Thyroid gland (tissue), 4 donors: ENCODE measurements at places on chromosomes 16 and 17.

- DNase-seq: no peak
- H3K4me3 ChIP-seq: no peak overlapping the region
- H3K4me1 ChIP-seq: no peaks in the 10 kb centered on the region
- H3K27me3 ChIP-seq: no peaks in the 10 kb centered on the region
These were observed 19.1 kb upstream of the APRT start for GRCh38 chr16:88830783-88831182.

GRCh38 chr16:8962393-8963009 is 1.2 kb downstream of the USP7 start:
- no peaks in the 10 kb centered on the region for H3K36me3 ChIP-seq
- peak; percentile 29 for DNase-seq
- H3K27ac ChIP-seq: no peak overlapping the region
- peak overlapping the region; percentile 17 for H3K4me3 ChIP-seq
- H3K4me1 ChIP-seq: peaks cover 50% of the 10 kb centered on the region

GRCh38 chr17:14553847-14554246 is 253.0 kb downstream of the HS3ST3B1 start:
- no peak overlapping the region for H3K4me3 ChIP-seq
- no peaks in the 10 kb centered on the region for H3K27me3 ChIP-seq
- H3K36me3 ChIP-seq: no peaks in the 10 kb centered on the region
- DNase-seq: no peak
- no peak overlapping the region for H3K27ac ChIP-seq

GRCh38 chr17:7716901-7717755 is at the start of gene DNAH2:
DNAH2 (plus strand) TSS chr17:7717744; CDS start chr17:7719735, 1,991 bp downstream.
- H3K36me3 ChIP-seq: no peaks in the 10 kb centered on the region
- no peaks in the 10 kb centered on the region for H3K27me3 ChIP-seq
- peak within 1 kb of the TSS; percentile 49 for H3K4me3 ChIP-seq
- peaks cover 16% of the 10 kb centered on the region for H3K4me1 ChIP-seq

DNA sequence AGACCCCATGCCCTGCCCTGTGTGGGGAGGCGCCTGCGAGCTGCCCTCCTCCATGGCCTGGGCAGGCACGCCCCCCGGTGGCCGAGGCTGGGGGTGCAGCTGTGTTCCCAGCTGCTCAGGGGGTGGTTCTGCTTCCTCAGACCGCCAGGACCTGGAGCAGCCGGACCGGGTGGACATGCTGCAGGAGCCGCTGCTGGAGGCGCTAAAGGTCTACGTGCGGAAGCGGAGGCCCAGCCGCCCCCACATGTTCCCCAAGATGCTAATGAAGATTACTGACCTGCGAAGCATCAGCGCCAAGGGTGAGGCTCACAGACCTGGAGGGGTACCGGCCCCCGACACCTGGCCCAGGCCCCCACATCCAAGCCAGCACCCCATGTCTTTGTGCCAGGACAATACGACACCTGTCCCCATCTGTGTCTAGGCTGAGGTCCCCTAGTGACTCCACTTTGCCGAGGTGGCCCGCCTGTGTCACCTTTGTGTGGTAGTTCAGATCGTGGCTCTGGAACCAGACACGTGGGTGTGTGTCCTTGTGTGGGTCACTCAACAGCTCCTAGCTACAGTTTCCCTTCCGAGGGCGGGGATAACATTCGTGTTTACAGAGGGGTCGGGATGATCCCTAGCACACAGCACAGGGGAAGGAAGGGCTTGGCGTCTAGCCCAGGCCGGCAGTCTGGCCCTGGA is 9.3 kb downstream of the GJD3 start:
- peaks cover 18% of the 10 kb centered on the region for H3K36me3 ChIP-seq
- DNase-seq: peak; percentile 69
- no peak overlapping the region for H3K4me3 ChIP-seq
- H3K27me3 ChIP-seq: no peaks in the 10 kb centered on the region
- H3K4me1 ChIP-seq: no peaks in the 10 kb centered on the region

DNA sequence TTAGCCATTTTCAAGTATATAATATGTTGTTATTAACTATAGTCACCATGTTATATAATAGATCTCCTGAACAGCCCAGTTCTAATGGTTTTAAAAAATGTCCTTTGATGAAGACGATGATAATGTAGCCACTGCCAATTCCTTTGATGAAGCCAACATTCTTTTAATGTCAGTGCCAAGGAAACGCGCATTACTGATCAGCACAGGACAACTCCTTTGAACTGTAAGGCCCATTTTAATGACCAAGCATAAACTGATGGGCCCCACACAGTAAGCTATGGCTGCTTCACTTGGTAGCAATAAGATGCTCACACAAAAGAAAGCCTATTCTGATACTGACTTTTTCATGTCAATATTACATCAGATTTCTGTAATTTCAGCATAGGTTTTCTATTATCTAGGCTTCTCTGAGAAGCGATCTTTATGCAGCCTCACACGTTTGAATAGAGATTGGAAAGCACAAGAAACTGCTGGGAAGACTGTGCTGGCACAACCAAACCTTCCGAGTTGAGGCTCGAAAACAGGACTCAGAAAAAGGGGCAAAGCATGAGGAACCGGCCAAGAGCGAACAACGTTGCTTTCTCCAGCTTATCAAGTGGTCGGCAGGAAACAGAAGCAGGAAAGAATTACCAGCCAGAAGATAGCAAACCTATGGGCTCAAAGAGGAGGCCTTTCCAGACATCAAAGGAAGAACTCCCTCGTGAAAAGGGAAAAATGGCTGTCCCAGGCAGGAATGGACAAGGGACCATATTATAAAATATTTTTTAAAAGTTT is 19.4 kb downstream of the ERN1 start:
- no peaks in the 10 kb centered on the region for H3K36me3 ChIP-seq
- H3K27ac ChIP-seq: no peak overlapping the region
- no peak overlapping the region for H3K4me3 ChIP-seq
- no peaks in the 10 kb centered on the region for H3K4me1 ChIP-seq

- no peak for DNase-seq
- no peaks in the 10 kb centered on the region for H3K4me1 ChIP-seq
- no peaks in the 10 kb centered on the region for H3K36me3 ChIP-seq
- no peak overlapping the region for H3K27ac ChIP-seq
- no peak overlapping the region for H3K4me3 ChIP-seq
These were observed 476.4 kb downstream of the TOX3 start for GRCh38 chr16:52070341-52071057.

DNA sequence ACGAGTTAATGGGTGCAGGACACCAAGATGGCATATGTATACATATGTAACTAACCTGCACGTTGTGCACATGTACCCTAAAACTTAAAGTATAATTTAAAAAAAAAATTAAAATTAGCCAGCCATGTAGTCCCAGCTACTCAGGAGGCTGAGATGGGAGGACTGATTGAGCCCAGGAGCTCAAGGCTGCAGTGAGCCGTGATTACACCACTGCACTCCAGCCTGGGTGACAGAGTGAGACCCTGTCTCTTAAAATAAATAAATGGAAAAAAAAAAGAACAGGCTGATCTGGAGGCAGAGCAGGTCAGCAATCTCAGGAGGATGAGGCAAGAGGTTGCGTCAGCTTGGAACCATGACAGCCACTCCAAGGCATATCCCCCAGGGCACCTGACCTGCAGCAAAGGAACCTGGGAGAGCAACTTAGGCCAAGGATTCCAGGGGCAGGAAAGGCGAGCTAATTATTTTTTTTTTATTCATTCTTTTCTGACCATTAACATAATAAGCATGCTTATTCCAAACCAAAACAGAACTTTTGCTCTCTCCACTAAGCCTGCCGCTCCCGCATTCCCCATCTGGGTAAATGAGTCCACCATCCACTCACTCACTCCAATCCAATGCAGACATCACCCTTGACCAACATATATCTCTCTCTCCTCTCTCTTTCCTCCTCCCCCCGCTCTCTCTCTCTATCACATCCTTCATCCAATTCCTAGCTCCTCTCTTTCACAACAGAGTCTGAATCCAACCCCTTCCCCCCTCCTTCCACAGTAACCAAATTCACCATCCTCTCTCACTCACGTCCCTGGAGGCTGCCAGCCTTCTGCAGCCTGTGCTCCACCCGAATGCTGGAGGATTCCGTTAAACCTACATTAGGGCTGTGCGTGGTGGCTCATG is 47.7 kb downstream of the TK2 start:
- H3K27me3 ChIP-seq: no peaks in the 10 kb centered on the region
- H3K4me3 ChIP-seq: no peak overlapping the region
- H3K27ac ChIP-seq: peak overlapping the region; percentile 55
- peaks cover 23% of the 10 kb centered on the region for H3K4me1 ChIP-seq
- H3K36me3 ChIP-seq: no peaks in the 10 kb centered on the region

DNA sequence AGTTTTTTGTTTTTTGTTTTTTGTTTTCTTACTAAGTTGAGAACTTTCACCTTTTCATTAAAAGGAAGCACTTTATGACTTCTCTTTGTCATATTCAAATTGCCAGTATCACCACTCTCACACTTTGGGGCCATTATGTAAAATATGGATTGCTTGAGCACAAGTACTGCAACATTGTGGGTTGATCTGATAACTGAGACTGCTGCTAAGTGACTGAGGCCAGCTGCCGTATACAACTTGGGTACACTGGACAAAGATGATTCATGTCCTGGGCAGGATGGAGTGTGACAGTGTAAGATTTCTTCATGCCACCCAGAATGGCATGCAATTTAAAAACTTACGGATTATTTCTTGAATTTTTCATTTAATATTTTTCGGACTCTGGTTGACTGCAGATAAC is 7.8 kb downstream of the TTC19 start:
- peaks cover 60% of the 10 kb centered on the region for H3K36me3 ChIP-seq
- H3K27me3 ChIP-seq: no peaks in the 10 kb centered on the region
- DNase-seq: no peak
- no peak overlapping the region for H3K4me3 ChIP-seq

- H3K4me1 ChIP-seq: no peaks in the 10 kb centered on the region
- no peaks in the 10 kb centered on the region for H3K36me3 ChIP-seq
- no peak overlapping the region for H3K27ac ChIP-seq
- no peak for DNase-seq
- no peak overlapping the region for H3K4me3 ChIP-seq
- peaks cover 3% of the 10 kb centered on the region for H3K27me3 ChIP-seq
These were observed 11.8 kb downstream of the MRM1 start for GRCh38 chr17:36613155-36613554.

- H3K27me3 ChIP-seq: no peaks in the 10 kb centered on the region
- H3K4me3 ChIP-seq: no peak overlapping the region
- no peak overlapping the region for H3K27ac ChIP-seq
- H3K4me1 ChIP-seq: peaks cover 26% of the 10 kb centered on the region
- peaks cover 13% of the 10 kb centered on the region for H3K36me3 ChIP-seq
These were observed 2.5 kb downstream of the KNOP1 start for GRCh38 chr16:19715566-19715965.

GRCh38 chr16:24534620-24535019 is 4.7 kb upstream of the RBBP6 start:
- H3K36me3 ChIP-seq: no peaks in the 10 kb centered on the region
- H3K27ac ChIP-seq: no peak overlapping the region
- no peaks in the 10 kb centered on the region for H3K27me3 ChIP-seq
- no peak overlapping the region for H3K4me3 ChIP-seq

DNA sequence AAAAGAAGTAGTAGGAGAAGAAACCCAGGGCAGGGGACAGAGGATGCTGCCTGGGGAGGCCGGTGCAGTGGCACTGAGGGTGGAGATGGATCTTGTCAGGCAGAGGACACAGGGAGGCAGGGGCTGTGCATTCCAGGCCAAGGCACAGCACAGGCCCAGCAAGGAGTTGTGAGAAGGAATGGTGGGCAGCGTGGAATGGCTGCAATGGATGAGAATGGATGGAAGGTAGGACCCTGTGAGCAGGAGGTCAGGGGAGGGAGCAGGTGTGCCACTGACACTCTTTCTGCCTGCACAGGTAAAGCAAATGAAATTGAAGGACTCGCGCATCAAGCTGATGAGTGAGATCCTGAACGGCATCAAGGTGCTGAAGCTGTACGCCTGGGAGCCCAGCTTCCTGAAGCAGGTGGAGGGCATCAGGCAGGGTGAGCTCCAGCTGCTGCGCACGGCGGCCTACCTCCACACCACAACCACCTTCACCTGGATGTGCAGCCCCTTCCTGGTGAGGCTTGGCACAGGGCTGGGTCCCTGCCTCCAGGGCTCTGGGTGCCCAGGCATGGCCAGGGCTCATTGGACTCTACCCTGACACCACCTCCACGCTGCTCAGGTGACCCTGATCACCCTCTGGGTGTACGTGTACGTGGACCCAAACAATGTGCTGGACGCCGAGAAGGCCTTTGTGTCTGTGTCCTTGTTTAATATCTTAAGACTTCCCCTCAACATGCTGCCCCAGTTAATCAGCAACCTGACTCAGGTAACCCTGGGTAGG is 32.8 kb downstream of the ABCC3 start:
- DNase-seq: no peak
- no peak overlapping the region for H3K27ac ChIP-seq
- no peak overlapping the region for H3K4me3 ChIP-seq
- H3K36me3 ChIP-seq: no peaks in the 10 kb centered on the region
- H3K4me1 ChIP-seq: peaks cover 3% of the 10 kb centered on the region

DNA sequence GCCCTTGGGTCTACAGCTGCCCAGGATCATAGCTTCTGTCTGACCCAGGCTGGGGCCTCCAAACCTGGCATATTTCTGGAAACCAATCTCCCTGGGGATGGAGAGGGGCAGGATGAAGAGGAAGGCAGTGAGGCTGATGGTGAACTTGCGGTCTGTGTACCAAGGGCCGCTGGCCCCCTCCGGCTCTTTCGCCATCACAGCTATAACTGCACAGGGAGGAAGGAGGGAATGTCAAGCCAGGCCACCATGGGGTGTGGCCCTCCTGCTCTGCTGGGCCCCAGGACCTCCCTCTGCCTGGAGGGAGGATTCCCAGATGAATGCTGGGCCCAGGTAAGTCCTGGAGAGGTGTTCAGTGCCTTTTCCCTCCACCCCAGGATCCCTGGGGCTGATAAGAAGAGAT is 6.3 kb downstream of the SLC38A7 start:
- H3K27ac ChIP-seq: no peak overlapping the region
- H3K36me3 ChIP-seq: peaks cover 6% of the 10 kb centered on the region
- no peaks in the 10 kb centered on the region for H3K27me3 ChIP-seq
- peaks cover 4% of the 10 kb centered on the region for H3K4me1 ChIP-seq
- H3K4me3 ChIP-seq: no peak overlapping the region

- no peak for DNase-seq
- no peaks in the 10 kb centered on the region for H3K27me3 ChIP-seq
- no peak overlapping the region for H3K4me3 ChIP-seq
- H3K36me3 ChIP-seq: peaks cover under 1% of the 10 kb centered on the region
These were observed 4.8 kb downstream of the XYLT2 start for GRCh38 chr17:50350733-50351132.

DNA sequence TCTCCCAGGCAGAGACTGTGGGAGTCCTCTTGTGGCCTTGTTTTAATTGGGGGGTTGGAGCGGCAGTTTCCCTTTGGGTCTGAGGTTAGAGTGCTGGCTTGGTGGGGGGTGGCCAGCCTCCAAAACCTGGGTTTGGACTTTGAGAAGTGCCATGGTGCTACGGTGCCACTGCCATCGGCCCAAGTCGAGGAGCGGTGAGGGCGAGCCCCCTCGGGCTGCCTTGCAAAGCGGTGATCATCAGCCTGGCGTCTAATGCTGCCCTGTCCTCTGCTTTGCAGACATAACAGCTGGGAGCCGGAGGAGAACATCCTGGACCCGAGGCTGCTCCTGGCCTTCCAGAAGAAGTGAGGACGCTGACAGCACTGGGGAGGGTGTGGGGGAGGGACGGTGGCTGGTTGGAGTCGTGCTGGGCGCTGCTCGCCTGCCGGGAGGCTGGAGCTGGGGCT is 1.2 kb downstream of the CBX2 start:
- H3K27me3 ChIP-seq: no peaks in the 10 kb centered on the region
- peaks cover 18% of the 10 kb centered on the region for H3K4me1 ChIP-seq
- H3K27ac ChIP-seq: no peak overlapping the region
- no peaks in the 10 kb centered on the region for H3K36me3 ChIP-seq
- DNase-seq: no peak

GRCh38 chr17:66494023-66494803 is 191.8 kb downstream of the PRKCA start:
- no peaks in the 10 kb centered on the region for H3K27me3 ChIP-seq
- no peak for DNase-seq
- H3K4me1 ChIP-seq: peaks cover 5% of the 10 kb centered on the region
